ENCODE measurements at places on chromosomes 12 and 14.

- no peak for DNase-seq
Measured at GRCh38 chr14:100413699-100414098, 90.6 kb downstream of the SLC25A47 start.

GRCh38 chr12:19196959-19197630 is 67.6 kb downstream of the PLEKHA5 start:
- DNase-seq: no peak

DNA sequence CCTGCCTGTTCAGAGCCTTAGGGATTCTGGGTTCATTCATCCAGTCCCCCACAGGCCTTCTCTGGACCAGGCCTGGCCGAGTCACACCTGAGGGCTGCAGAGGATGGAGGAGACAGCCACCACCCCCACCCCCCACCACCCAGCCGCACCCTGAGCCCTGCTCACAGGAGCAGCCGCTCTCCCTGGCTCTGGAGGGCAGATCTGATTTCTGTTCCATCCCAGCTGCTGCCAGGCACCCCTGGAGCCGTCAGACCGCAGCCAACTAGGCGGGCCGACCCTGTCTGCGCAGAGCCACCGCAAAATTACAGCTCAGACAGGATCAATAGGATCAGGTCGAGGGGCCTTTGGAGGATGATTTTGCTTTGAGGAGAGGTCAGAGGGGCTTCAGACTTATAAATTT is 154.6 kb upstream of the MYL2 start:
- DNase-seq: no peak

GRCh38 chr12:6372403-6373003 is 2.9 kb downstream of the SCNN1A start:
- no peak for DNase-seq

DNA sequence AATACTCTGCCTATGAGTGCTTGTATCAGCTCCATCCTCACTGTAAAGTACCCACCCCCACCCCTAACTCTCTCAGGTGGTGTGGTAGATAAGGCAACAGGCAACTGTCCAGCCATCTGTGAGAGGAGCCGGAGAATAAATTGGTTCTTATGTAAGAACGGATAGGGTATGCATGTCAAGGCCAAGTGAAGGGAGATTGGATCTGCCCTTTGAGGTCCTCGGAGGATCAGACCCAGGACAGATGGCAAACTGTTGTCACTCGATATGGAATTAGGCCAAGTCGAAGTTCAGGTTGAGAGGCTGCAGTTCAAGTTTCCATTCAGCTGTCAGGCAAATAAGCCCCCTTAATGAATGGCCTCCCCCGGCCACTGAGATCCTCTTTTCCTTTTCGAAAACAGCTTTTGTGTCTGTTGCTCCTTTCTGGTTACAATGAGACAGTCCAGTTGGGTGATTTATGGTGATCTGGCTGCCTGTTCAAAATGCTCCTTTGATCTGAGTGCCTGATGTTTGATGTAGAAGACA is 120.3 kb downstream of the VRK1 start:
- DNase-seq: no peak

DNA sequence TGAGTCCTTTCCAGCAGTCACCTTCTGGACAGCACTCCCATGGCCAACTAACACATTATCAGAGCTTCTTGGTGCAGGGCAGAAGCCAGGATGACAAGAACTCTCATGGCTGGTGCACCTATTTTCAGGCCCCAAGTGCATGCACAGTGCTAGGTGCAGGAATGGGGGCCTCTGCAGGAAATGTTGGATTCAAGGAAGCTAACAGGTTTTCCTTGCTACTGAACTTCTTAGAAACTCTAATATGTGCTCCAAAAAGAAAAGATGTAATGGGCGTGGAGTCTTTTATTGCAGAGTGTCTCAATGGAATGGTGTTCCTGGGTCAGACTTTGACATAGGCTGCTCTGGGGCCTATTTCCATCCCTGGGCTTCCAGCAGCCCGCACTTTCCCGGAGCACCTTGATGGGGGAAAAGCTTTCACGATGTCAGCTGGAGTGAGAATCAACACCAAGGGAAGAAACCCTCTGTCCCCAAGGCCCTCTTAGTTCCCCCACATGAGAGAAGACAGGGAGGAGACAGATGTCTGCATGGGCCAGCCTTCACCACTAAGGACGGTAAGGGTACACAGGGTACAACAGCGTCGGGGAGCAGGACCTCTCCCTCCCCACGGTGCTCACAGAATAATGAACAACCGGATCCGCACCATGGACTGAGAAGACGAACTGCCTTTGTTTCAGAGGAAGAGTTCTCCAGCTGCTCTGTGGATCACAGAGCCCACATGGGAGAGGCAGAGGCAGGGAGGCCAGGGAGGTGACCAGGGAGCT is 6.9 kb downstream of the KRT3 start:
- no peak for DNase-seq

- DNase-seq: no peak
Measured at GRCh38 chr12:111304642-111305071, 64.2 kb downstream of the PHETA1 start.

DNA sequence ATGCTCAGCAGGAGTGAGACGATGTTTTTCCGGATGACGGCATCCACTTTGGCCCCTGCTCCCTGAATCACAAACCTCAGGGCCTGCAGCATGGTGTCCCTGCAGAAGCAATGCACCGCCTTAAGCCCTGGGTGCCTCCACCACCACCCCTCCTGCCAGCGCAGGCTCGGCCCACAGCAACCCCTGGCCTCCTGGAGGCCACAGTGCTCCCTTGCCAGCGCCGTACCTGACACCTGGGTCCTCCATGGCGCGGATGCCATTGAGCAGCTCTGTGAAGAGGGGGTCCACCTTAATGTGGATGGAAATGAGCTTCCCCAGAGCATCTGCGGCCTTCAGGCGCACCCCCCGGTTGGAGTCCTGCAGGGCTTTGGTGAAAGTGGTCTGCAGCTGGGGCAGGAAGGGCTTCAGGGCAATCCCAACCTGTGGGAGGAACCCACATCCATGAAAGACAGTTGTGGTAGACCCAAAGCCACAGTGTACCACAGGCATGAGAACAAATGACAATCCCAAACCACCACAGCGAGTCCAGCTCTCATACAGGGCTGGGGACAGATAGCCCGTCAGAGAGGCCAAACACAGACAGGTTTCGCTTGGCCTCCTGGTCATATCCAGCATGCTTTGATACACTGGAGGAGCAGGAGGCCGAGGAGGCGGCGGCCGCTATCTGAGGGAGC is 17.9 kb upstream of the RAB35 start:
- DNase-seq: no peak

- DNase-seq: no peak
Measured at GRCh38 chr12:79322905-79323304, 367.9 kb downstream of the PAWR start.

DNA sequence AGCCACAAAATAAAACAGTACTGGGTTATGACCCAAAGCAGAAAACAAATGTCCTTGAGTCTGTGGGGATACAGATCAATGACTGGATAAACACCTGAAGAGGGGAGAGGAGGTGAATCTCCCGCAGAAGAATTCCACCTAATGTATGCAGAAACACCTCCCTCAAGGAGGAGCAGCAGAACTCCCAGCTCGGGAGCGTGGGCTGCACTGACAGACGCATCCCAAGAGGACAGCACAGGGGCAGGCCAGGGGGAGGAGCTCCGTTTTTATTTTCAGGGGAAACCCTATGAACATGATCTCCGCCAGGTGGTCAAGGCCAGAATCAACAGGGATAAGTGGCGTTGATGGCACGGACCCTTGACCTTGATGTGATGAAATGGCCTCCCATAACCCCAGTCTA is 41.8 kb upstream of the PPP2R5C start:
- no peak for DNase-seq

GRCh38 chr14:31207287-31207754 is 272 bp downstream of the HECTD1 start:
- no peak for DNase-seq

DNA sequence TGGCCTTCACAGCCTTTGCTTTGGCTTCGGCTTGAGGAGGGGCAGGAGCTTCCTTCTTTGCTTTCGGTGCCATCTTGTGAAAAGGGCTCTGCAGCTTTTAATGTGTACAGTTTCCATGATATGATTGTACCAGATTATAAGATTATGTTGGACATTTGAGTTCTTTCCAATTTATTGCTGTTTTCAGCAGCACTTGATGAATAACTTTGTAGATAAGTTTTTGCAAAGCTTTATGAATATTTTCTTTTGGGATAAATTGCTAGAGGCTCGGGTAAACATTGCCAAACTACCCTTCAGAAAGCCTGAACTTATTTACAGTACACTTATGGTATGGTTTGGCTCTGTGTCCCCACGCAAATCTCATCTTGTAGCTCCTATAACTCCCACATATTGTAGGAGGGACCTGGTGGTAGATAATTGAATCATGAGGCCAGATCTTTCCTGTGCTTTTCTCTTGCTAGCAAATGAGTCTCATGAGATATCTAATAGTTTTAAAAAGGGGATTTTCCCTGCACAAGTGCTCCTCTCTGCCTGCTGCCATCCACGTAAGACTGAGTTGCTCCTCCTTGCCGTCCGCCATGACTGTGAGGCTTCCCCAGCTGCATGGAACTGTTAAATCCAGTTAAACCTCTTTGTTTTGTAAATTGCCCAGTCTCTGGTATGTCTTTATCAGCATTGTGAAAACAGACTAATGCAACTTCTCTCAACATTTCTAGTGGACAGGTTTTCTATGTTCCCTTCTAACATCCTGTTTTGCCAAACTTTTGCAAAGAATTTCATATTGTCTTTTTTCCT is 70.4 kb downstream of the RCOR1 start:
- DNase-seq: no peak

- no peak for DNase-seq
Measured at GRCh38 chr12:44525806-44526654, 350.1 kb downstream of the NELL2 start.

- DNase-seq: no peak
Measured at GRCh38 chr14:63603749-63604277, 37.9 kb downstream of the WDR89 start.

- DNase-seq: no peak
Measured at GRCh38 chr14:32474478-32475195, 145.5 kb downstream of the AKAP6 start.

DNA sequence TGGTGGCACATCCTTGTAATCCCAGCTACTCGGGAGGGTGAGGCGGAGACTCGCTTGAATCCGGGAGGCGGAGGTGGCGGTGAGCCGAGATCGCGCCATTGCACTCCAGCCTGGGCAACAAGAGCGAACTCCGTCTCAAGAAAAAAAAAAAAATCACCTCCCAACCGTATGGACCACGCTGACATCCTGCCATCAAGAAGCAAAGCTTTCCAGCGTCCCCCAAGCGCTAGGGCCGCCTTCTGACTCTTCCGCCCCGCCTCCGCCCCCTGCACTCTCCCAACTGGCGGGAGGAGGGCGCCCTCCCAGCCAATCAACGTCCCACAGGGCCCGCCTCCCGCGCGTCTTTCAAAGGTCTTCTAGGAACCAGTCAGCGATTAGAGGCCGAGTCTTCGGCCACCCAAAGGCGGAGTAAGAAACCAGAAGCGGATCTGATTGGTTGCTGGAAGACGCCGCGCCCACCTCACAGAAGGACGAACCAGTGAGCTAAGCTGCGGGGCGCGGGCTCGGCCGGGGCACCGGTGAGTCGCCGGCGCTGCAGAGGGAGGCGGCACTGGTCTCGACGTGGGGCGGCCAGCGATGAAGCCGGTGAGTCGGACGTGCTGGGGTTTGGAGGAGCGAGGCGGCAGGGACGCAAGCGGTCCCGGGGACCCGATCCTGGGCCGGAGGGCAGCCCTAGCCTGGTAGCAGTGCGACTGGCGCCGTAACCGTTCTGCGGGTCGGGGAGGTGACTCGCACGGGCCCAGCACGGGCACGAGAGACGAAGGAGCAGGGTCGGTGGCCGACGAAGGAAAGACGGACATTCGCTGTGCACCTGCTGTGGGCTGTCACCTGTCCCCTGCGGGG is at the start of gene CDKN3:
TSS of gene CDKN3 (plus strand) at position 515 of the 843 bp plus-strand sequence. CDS start at position 577, 62 bp downstream.
- DNase-seq: peak; percentile 97

GRCh38 chr14:71181215-71182003 is 274.1 kb downstream of the PCNX1 start:
- DNase-seq: no peak

DNA sequence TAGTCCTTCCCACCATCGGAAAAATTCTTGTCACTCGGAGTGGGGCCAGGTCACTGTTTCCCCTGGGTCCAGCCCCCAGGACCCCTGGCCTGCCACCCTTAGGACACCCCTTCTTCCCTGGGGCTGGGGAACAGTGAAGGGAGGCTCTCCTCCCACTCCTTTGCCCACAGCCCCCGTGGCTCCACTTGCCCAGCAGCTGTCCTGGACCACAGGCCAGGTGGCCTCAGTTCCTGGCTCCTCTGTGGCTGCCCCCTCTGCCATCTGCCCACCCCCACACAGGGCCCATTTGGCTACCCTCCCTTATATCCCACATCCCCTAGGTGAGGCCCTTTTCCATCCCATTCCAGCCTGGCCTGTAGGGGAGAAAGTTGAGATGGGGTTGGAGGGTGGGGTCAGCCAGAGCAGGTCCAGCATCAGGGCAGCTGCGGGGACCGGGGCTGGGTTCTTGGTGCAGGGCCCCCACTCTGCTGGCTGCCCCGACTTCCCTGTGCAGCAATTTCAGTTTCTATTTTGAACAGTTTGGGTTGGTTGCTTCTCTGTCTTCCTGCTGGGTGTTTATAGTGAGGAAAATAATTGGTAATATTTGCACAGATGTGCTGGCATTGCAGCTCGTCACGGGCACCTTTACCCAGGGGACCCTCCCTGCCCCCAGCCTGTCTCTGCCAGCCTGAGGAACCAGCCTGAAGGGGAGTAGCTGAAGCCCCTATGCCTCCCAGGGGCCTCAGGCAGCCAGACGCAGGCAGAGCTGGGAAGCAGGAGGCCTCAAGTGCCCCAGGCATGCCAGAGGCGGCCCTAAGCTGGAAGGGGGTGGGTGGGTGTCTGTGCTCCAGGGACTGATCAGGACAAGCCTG is 23.4 kb downstream of the SYNDIG1L start:
- DNase-seq: no peak

GRCh38 chr12:91179966-91180561 is 2.6 kb downstream of the DCN start:
- no peak for DNase-seq

DNA sequence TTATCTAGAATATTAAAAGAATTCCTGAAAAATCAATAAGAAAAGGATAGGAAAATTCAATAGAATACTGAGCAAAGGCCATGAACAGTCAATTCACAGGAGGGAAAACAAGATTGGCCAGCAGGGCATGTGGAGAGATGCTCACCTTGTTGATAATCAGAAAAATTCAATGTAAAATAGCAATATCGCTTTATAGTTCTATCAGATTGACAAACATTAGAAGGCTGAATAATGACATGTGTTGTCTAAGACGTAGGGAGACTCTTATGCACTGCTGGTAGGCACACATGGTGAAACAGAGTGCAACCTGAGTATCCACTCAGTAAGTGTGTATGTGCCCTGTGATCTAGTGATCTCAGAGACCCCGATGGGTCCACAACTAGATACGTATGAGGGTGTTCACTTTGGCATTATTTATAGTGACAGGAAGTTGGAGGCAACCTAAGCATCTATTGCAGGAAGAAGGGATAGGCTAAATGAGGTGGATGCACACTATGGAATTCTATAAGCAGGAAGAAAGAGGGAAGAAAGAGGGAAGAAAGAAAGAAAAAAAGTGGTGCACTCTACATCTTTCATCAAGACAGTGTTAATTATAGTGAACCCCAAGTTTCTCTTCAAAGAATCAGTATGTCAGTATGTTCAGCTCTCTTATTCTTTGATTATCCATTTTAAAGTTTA is 3.8 kb upstream of the ANKRD33 start:
- no peak for DNase-seq
